ENCODE measurements at places on chromosomes 6 and 20. TPM values are rescaled to one million over a fixed set of nuclear protein-coding genes. Genes with fewer than 3 reads are reported as not detected.

DNA sequence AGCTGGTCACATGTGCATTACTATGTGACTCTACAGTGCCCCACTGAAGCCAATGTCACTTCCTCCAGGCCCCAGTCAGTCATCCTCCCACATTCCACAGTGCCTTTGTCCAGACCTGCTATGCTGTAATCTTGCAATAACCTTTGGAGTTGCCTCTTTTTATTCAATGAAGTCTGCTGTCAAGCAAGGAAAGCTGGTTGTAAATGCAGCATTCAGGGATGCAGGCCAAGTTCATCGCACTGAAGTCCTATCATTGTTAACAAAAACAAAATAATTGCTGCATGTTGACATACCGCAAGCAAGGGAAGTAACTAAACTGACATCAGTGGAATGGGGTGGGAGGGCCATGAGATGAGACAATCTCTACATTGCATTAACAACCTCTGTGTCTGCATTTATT lies 131.2 kb upstream of the CDYL start:
- peak; percentile 43 for DNase-seq

GRCh38 chr6:77286541-77286940 lies 176.8 kb downstream of the HTR1B start:
- DNase-seq = no peak

The OR2H1 gene
- not detected for total RNA-seq

DNA sequence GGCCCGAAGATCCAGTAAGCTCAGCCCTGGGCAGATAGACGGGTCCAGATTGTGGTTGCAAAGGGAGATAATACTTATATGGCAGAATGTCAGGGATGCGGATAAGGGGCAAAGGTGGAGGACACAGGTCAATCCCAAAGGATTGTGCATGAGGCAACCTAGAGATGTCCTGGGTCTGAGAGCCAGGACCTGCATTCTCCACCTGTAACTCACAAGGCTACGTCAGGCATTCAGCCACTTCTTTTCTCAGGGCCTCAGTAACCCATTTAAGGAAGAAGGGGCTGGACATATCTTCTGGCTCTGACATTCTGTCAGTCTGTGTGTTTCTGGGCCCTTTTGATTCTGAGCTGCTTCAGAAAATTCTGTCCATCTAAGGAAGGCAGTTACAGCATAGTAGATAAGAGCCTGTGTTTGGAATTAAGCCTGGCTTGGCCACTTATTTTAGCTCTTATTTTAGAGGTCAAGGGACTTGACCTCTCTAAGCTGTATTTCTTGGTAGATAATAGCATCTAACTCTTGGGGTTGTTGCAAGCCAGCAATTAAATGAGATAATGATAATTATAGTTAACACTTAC lies 40.2 kb downstream of the CNBD2 start:
- no peak for DNase-seq

The CST2 gene
- not detected for total RNA-seq

DNA sequence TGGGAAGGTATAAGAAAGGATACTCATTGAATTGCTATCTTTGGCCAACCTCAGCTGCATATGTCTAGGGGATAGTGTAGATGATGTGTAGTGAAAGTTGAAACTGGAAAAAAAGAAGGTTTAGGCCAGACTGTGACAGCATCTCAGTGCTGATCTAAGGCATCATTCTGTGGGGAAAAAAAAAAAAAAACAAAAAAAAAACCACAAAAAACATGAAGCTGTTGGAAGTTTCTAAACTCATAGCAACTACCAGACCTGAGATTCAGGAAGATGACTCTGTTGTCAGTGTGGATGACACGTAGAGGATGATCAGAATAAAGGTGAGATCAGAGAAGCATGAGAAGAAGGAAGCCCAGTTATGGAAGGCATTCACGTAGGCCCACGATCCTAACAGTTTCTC lies 100.8 kb upstream of the CNKSR3 start:
- DNase-seq = no peak

- DNase-seq = no peak
These were observed 49.0 kb downstream of the SOBP start for GRCh38 chr6:107538856-107539387.

- DNase-seq = no peak
These were observed 2.3 kb downstream of the CCND3 start for GRCh38 chr6:41939176-41939847.

The PACRG gene
- total RNA-seq = not detected

GRCh38 chr20:38828514-38829295 lies 23.2 kb downstream of the PPP1R16B start:
- DNase-seq = no peak

DNA sequence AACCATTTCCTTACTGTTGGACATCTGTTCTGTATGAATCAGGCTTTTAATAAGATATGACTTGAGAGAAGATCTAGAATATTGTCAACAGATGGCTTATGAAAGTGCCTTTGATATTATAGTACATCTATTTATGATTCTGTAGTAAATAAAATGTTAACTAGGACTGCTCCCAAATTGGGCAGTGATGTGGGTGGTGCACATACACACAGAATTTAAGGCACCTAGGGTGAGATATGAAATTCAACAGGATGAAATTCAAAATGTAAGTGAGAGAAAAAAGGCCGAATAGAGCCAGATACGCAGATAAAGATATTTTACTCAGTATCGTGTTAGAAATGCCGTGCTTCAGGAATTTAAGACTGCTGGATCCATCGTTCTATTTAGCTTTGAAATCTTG lies 26.3 kb downstream of the FAM50B start:
- DNase-seq = no peak

- DNase-seq = no peak
These were observed 779.3 kb upstream of the CITED2 start for GRCh38 chr6:140153703-140154102.
